ENCODE measurements at places on chromosomes 6 and 20.

GRCh38 chr20:15578113-15578512 is 995.1 kb downstream of the KIF16B start:
- no peak for DNase-seq

DNA sequence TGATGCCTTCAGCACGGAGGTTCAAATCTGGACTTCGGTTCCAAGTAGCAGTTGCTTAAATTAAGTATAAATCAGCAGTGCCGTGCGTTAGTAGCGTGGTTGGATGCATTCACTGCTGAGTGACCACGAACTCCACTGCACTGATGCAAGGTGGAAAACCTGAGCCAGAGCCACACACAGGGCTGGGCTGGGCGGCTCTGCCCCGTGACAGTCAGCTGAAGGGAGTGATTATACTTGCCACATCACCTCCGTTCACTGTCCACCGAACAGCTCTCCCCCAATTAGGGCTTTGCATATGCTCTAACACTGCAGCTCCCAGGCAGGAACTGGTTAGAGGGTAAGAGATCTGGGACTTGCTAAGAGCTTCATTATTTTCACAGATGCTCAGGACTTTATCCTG is 22.2 kb downstream of the PPP1R3G start:
- DNase-seq = no peak

DNA sequence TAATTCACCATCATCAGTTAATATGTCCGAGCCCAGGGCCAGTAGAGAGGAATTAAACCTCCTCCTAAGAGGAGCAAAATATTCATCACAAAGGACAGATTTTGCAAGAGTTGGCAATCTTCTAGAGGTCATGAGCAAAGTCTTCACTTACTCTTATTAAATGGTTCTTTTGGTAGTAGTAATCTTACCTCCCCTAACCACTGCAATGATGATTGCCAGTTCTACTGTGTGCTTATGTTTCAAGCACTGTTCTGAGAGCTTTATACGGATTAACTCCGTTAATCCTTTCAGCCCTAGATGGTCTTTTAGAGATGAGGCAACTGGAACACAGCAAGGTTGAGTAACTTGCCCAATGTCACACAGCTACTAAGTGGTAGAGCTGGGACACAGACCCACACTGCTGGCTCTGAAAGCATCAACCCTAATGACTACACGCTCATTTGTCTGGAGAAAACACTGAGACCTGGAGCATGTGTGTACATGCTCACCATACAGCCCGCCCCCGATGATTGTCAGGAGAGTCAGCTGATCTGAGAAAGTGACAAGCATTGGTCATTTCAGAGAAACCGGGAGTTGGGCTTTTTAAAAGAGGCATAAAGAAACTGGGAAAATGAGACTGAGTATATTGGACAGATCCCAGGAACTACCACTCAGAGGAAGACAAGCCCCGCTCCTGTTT is 276.0 kb downstream of the NRN1 start:
- DNase-seq = no peak

DNA sequence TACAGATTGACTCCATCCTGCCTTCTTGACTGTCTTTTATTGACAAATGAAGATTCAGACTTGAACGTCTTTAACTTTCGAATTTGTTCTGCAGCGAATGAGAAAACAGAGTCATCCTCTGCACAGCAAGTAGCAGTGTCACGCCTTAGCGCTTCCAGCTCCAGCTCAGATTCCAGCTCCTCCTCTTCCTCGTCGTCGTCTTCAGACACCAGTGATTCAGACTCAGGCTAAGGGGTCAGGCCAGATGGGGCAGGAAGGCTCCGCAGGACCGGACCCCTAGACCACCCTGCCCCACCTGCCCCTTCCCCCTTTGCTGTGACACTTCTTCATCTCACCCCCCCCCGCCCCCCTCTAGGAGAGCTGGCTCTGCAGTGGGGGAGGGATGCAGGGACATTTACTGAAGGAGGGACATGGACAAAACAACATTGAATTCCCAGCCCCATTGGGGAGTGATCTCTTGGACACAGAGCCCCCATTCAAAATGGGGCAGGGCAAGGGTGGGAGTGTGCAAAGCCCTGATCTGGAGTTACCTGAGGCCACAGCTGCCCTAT is 12.2 kb downstream of the BRD2 start:
- DNase-seq = no peak

DNA sequence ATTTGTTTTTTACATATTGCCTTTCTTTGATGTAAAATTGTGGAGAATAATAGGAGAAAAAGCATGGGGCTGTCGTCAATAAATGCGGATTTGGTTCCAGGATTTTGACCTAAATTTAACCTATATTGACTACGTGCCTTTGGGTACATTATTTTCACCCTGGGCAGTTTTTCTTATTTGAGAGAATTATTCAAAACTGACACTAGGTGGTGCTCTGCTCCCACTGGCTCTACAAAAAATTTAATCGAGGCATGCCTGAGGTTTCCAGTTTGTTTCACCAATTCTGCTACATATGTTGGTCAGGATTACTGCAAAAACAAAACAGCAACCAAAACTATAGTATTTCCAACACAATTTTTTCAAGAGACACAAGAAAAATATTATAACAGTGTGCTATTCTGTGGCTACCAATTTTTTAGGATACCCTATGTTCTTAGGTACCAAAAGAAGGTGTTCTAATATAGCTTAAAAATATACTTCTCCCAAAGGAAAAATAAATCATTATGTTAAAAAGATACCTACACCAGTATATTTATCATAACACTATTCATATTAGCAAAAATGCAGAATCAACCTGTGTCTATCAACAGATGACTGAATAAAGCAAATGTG is 48.6 kb upstream of the FABP7 start:
- no peak for DNase-seq

- no peak for DNase-seq
Measured at GRCh38 chr6:68042339-68043121, 592.6 kb upstream of the ADGRB3 start.

DNA sequence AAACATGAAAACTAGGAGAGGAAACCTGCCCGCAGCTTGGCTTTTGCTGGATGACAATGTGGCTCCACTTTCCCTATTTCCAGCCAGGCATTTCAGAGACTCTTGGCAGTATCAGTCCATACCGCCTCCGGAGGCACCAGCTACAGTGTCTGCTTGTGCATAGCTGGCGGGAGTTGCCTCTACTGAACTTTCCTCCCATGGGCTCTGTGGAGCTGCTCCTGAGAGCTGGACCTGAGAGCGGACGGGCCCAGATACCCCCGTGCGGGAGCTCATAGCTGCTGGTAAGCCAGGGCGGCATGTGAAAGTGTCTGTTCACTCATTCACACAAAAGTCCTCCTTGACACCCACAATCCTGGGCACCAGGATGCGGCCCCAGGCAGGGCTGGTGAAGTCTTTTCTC is 130.3 kb upstream of the PMEPA1 start:
- no peak for DNase-seq

DNA sequence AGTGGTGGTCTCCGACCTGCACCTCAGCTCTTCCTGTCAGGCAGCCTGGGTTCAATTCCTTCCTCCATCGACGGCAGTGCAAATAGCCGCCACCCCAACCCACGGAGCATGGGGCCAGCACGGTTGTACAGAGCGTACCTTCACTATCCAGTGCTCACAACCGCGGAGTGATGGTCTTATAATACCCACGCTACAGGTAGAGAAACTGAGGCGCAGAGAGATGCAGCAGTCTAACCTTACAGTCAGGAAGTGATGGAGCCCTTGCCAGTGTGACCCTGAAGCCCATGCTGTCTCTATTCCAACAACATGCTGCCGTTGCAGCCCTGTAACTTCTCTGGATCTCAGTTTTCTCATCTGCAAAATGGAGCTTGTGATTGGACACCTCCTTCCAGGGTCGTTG is 11.0 kb downstream of the SCRT2 start:
- DNase-seq = no peak

DNA sequence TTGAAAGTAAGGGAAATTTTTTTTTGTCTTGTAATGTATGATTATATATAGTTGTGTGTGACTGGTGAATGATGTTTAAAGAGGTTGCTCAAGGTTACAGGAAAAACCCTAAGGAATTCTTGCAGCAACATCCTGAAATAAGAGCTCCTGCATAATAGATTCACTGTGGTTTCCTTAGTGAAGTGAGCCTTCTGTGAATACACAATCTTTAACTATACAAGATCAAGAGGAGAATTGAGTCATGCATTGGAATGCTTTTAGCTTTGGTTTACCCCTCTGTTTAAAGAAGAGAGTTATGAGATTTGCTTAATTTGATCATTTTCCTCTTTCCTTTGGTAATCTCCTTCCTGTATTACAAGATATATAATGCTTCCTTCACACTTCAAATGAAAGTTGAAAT is 141.6 kb upstream of the EYA4 start:
- no peak for DNase-seq

- no peak for DNase-seq
Measured at GRCh38 chr6:130696806-130697205, 130.4 kb upstream of the SMLR1 start.

GRCh38 chr20:44897133-44897532 is 11.6 kb downstream of the YWHAB start:
- DNase-seq = no peak

GRCh38 chr6:44304282-44305199 is 8.6 kb downstream of the AARS2 start:
- DNase-seq = peak; percentile 70

Measured in GM12891 (cell line).